ENCODE measurements at places on chromosomes 16 and 17.

DNA sequence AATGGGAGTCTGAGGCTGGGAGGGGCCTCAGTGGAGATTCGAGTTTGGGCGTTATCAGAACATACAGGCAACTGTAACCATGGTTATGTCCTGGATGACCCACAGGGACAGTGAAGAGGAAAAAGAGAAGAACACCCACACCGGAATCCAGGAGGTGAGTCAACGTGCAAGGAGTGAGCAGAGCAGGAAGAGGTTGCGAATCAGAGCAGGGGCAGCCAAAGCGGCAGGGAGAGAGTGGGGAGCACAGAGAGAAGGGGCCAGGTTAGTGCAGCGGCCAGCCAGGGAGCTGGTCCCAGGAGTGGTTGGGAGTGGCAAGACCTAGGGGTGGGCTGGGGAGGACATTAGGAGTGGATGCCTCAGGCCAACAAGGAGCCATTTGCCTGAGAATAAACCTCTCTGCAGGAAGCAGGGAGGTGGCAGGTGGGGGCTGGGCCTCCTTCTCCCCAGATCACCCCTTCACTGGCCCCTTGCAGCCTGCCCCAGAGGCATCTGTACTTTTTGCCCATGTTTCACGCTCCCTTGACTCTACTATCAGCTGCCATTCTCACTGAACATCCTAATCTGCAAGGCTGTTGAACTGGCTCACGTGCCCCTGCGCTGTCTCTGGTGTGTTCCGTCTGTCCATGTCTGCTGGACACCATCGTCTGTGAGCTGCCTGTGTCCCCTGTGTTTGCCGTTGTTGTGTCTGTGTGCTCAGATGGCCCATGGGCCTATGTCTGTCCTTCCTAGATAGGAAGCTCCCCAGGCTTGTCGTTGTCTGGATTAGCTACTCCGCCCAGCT lies 5.1 kb downstream of the KRT13 start:
- no peak for DNase-seq

GRCh38 chr17:80308692-80309517 lies 48.3 kb downstream of the RNF213 start:
- DNase-seq, result no peak

GRCh38 chr17:37130984-37131446 lies 182.3 kb downstream of the AATF start:
- DNase-seq, result no peak

DNA sequence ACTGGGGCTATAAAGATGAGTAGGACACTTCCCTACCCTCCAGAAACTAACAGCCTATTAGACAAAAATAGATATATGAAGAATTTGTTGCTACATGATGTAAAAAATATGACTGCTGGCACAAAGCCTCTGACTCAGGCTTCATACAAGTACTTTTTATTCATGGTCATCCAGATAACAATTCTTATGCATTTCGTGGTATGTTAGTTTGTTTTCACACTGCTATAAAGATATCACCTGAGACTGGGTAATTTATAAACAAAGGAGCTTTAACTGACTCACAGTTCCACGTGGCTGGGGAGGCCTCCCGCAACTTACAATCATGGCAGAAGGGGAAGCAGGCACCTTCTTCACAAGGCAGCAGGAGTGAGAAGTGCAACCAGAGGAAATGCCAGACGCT lies 112.5 kb upstream of the HLF start:
- no peak for DNase-seq

DNA sequence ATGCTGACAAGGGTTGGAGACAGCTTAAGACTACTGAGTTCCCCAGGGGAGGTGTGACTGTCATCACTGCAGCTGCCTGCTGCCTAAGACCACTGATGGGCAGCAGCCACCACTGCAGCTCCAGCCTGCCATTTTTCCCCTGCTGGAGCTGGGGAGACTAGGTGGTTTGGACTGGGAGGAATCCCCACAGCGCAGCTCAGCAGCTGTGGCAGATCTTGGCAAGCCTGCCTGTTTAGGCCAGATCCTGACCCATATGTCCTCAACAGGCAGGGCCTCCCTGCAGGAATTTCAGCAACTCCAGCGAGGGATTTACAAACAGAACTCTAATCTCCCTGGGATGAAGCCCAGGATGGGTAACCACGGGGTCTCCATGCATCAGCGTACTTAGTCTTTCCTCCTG lies 356.4 kb upstream of the TOM1L1 start:
- DNase-seq, result no peak

DNA sequence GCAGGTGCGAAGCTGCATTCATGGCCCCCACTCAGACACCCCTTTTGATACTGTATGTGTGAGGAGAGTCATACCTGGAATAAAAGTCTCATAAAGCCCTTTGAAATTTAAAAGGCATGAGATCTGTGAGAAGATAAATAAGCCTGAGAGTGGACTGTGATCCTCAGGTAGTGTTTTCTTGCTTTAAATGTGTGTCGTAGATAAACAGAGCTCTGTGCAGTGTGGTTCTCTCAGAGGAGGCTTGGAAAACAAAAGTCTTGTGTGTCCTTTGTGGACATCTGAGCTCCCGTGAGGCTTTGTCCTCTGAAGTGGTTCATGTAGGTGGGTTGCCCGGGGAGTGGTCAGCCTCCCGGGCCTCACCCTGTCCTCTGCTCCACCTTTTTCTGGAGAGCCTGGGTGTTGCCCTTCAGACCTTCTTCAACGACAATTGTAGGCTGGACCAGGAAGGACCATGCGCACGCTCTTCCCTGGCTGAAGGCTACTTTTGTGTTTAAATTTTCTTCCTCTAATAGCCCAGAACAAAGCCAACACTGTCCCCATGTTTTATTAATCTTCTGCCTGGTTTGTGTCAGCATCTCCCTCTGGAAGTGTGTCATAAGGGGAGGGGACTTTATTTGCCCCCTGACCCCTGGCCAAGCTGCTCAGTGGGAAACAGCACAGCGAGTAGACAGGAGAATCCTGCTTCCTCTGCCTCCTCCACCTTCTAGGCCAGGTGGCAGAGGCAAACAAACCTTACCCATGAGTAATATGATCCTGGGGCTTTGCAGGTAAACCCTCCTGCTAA lies 151.2 kb downstream of the MSI2 start:
- no peak for DNase-seq

DNA sequence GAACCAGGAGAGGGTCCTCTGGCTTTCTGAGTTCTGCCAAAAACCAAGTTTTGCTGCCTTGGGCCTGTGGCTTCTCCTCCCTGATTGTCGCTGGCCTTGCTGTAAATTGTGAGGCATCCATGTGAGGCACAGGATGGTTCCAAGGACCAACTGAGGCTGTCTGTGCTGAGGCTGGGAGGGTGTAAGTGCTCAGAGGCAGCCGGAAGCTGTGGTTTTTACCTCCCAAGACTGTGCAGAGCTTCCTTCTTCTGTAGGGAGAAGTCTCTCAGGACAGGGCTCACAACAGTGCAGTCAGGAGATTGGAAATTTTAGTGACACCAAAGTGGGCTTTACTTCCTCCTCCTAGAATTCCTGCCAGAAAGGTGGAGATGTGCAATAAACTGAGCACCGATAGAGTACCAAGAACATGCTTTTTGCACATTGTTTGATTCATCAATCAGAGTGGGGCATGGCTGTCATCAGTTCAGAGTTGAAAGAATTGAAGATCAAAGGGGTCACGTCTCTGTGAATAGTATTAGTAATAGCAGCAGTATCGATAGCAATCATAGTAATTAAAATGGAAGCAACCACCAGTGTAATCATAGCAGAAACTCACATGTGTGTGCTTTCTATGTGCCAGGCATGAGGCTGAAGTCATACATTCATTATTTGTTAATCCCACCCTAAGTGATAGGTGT lies 467.1 kb downstream of the WWOX start:
- DNase-seq, result no peak

GRCh38 chr17:64455993-64456885 lies 7.3 kb downstream of the MILR1 start:
- DNase-seq, result no peak

DNA sequence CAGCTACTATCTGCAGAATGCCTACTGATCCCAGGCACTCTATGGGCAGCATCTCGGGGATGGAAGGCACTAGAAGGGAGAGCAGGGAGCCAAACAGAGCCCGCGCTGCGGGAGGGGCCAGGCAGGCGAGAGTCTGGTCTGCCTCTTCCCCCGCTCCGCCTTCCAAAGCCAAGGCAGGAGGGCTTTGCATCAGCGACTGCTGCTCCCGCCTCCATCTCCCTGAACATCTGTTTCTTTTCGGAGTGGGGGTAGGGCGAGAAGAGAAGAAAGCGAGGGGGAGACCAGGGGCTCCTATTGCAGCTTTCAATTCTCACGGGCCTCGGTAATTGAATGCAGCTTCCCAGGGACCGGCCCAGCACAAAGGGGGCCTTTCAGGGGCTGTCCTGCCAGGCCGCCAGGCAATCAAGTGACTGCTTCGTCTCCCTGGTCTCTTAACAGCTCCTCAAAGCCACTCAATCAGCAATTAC lies 31.4 kb upstream of the CDC42EP4 start:
- DNase-seq, result no peak

GRCh38 chr16:20316715-20317114 lies 10.6 kb downstream of the GP2 start:
- DNase-seq, result no peak

GRCh38 chr16:88532434-88533241 lies 37.6 kb upstream of the ZC3H18 start:
- no peak for DNase-seq

GRCh38 chr17:80743181-80743771 lies 198.6 kb downstream of the RPTOR start:
- DNase-seq, result no peak

- DNase-seq, result no peak
These were observed 403.0 kb downstream of the SEC14L1 start for GRCh38 chr17:77543801-77544200.

DNA sequence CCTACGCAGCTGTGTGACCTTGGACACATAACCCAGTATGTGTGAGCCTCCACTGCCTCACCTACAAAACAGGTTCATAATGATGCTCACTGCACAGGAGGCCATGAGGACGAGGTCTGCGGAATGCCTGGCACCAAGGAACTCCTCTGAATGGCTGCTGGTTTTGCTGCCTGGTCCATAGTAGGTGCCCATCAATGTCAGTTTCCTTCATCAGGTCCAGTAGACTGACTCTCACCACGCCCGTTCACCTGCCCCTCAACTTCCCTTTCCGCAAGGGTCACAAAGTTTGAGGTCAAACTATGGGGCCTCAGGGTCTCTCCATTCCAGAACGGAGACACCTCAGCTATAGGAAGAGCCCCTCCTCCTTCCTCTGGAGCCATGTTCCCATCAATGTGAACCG lies 8.8 kb downstream of the PNMT start:
- no peak for DNase-seq

DNA sequence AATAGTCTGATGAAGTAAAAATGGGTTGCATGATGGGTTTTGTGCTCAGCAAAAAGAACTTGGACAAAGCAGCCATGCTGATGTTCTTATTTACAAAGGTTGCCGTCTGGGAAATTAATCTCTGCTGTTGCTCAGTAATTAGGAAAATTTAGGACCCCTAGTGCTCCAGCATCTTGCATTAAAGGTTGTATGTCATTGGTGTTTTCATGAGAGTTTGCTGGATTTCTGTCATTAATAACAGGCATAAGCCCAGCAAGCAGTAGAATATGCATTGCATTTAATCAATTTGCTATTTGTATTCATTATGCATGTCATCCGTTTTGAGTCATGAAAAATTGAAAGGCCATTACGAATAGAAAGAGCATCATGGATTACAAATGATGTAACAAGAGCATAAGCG lies 45.3 kb upstream of the C16orf78 start:
- DNase-seq, result no peak

DNA sequence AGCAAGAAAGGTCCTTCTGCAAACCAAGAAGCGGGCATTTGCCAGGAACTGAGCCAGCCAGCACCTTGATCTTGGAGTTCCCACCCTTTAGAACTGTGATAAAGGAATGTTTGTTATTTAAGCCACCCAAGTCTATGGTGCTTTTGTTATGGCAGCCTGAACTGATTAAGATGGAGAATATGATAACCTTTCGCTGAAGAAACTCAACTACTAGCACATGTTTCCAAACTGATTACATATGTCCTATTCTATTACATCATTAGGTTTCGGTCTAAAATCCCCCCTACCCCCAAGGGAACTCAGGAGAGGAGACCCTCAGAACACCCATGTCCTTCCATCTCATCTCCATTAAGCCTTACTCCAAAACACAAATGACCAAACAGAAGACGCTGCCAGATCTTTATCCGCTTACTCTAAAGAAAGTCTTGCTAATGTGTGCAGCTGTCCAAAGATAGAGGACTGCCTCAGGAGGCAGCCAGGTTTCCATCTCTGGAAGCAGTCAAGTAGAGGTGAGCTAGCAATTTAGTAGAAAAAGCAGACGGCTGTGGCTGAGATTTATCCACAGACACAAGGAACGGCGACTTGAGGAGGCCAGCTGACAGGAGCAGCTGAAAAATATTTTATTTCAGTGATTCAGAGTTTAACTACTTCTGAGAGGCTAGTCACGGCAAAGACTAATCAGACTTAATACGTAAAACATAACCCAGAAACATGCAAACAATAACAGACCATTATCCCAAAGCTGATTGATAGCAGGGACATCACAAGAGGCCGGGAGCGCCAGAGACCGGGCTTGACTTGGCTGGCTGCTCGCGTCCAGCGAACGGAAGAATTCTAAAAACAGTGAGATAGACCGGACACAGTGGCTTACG lies 611.4 kb upstream of the CDH5 start:
- DNase-seq, result no peak

GRCh38 chr17:37829592-37830123 lies 84.8 kb upstream of the HNF1B start:
- no peak for DNase-seq

Data from activated T-helper 1 cell treated with anti-CD3 and anti-CD28 coated beads, Interleukin-2, amount 50 U/mL, for 16 hours (primary cell).